OCI-M1 (cell line): ENCODE measurements at places on chromosomes 12 and 14.

DNA sequence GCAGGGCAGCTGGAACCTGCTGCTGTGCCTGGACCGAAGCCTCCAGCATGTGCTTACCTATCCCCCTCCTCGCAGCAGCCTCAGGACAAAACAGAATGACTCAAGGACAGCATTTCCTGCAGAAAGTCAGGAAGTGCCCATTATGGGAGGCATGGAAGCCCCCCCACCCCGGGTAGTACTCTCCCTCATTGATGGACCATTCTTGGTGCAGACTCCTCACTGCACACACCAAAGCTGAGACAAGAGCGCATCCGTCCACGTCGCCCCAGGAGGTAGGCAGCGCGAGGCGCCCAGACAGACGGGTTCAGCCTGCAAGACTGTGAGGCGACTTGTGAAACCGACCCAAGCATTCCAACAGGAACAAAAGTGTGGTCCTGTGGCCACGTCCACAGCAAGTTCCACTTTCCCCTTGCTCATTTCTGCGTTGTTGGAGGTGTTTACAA lies 243.9 kb upstream of the ATXN7L3B start:
- DNase-seq = no peak

DNA sequence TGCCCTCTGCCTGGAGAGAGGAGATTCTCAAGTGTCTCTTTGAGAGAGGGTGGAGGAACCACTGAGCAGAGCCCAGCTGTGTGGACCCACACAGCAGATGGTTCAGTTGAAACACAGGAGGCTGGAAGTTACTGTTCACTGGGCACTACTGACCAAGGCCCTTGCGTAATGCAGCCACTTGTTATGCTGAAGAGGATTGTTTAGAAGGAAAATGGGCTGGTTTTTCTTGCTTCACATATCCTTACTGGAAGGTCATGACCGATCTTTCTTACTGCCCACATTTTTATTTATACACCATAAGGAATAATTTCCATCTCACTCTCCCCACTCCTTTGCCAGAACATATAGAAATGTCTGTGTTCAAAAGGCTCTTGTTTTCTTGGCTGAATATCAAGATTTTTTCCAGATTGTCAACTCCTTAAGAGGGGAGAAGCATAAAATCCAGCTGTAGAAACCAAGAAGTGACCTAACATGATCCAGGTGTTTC lies 375.1 kb upstream of the DDHD1 start:
- no peak for DNase-seq

GRCh38 chr12:40833818-40834217 lies 141.6 kb downstream of the CNTN1 start:
- DNase-seq = no peak

- DNase-seq = peak; percentile 67
Measured at GRCh38 chr14:25537846-25538455, 488.0 kb upstream of the STXBP6 start.

DNA sequence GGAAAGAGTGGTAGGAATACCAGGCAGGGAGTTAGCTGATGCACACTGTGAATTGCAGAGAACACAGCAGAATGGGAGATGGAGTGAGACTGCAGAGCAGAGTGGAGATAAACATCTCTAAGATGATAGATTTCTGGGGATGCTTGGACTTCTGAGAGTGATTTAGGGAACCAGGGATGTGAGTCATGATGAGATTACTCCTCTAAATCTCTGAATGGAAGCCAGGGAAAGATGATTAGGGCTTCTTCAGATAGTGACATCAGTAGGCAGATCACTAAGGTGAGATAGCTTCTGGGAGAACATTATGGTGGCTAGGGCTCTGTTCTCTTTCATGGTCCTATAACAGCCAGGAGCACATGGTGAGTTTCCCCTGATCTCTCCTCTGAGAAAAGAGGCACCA lies 501.5 kb upstream of the USP15 start:
- no peak for DNase-seq

DNA sequence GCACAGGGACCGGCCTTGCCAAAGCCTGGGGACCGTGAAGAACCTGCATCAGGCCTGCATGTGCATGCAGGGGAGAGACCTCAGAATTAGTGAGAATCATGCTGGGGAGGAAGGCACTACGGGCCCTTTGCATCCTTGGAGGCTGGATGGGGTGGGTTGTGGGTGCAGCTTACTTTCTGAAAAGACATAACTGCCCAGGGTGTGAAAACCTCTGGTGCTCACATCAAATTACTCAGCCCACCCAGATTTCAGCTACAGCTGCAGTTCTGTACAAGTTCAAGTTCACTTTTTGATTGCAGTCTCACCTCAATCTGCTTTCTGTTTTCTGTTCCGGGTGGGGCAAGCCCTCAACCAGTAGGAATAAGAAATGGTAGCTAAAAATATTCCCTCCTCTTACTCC lies 130.6 kb downstream of the SLC15A4 start:
- no peak for DNase-seq

- DNase-seq = no peak
Measured at GRCh38 chr12:115132905-115133304, 448.9 kb upstream of the TBX3 start.

DNA sequence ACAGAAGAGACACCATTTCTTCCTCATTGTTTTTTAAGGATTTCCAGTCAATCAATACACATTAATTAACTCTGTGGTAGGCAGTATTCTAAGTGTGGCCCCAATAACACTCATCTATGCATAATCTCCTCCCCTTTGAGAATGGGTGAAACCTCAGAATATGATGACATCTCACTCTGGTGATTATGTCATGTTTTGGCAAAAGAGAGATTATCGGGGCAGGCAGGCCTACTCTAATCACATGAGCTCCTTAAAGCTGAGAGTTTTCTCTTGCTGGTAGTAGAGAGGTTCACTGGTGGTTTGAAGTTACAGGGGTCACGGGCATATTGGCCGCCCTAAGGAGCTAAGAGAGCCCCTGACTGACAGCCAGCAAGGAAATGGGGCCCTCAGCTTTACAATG lies 7.1 kb upstream of the LGMN start:
- DNase-seq = peak; percentile 24

GRCh38 chr12:46830731-46831334 lies 5.0 kb upstream of the SLC38A4 start:
- no peak for DNase-seq

GRCh38 chr14:56703947-56704346 lies 106.3 kb downstream of the OTX2 start:
- no peak for DNase-seq

DNA sequence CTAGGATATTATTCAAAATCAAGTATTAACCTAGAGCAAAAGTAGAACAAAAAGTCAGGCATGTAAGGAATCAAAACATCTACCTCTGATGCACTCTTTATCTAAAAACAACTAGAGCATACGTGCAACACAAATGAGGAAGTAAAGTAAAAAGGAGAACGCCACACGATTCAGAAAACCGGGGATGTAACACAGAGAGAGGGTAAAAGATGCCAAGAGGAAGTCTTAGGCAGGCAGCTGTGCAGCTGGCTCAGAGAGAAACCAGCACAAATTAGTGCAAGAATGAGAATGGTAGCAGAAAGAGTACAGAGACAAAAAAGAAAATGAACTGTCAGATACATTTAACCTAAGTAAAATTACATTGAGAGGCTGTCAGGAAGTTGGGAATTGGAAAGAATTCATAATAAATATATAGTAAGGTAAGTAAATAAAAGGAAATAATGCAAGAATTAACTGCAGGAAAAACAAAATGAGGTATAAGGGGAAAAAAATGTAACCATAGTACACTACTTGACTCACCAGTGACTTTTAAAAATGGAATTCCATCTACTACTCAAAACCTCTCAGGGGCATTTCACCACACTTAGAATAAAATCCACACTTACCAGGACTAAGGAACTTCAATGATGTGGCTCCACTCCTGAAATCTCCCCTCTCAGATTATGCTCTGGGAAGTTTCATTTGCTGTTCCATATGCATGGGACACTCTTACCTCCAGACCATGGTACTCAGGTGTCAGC lies 17.1 kb downstream of the BCAT1 start:
- DNase-seq = peak; percentile 89

- peak; percentile 83 for DNase-seq
Measured at GRCh38 chr12:75481013-75481705, 604 bp downstream of the GLIPR1 start.

DNA sequence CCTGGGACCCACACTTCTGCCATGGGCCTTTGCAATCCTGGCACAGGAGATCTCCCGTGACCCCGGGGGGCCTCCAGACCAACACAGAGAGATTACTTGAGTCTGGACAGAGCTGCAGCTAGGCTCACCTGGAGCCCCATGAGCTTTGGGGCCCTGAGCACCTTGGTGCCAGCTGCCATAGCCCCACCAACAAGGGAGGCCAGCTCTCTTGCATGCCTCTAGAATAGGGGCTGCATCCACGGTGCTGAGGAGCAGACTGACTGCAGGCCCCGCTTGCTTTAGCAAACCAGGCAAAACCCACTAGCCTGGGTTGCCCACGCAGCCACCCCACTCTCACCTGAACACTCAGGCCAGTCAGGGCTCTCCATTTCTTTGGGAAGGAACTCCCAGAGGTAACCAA lies 3.7 kb upstream of the OR4N2 start:
- no peak for DNase-seq

DNA sequence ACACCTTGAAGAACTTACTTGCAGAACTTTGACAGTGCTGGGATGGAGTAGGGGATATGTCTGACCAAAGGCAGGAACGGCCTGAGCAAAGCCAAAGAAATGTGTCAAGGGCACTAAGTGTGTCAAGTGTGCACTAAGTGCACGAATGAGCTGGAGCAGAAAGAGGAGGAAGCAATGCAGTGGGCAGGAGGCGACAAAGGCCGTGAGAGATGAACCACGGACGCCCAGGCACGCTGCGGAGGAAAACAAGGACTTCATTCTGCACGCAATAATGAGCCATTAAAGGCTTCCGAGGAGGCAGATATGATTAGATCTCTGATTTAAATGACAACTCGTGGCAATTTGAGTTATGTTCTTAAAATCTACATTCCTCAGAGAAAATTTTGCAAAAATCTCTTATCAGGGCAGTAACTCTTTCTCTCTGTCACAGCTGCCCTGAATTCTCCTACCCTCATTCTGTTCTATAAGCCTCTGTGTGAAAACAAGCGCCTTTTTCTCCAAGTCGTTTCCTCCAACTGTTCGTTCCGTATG lies 25.3 kb downstream of the GRIN2B start:
- DNase-seq = no peak
